ENCODE measurements at places on chromosomes 6 and 20.
A peak's percentile ranks its signal among the peaks of the same experiment; 100 is the strongest.

- DNase-seq: no peak
Measured at GRCh38 chr6:22904431-22904830, 335.1 kb downstream of the HDGFL1 start.

- DNase-seq: no peak
Measured at GRCh38 chr6:10558565-10558964, 37.4 kb downstream of the GCNT2 start.

- DNase-seq: no peak
Measured at GRCh38 chr6:135147637-135148592, 33.2 kb upstream of the MYB start.

- no peak for DNase-seq
Measured at GRCh38 chr6:22017272-22017671, 279.6 kb downstream of the PRL start.

- DNase-seq: no peak
Measured at GRCh38 chr20:22833851-22834250, 201.3 kb upstream of the SSTR4 start.

DNA sequence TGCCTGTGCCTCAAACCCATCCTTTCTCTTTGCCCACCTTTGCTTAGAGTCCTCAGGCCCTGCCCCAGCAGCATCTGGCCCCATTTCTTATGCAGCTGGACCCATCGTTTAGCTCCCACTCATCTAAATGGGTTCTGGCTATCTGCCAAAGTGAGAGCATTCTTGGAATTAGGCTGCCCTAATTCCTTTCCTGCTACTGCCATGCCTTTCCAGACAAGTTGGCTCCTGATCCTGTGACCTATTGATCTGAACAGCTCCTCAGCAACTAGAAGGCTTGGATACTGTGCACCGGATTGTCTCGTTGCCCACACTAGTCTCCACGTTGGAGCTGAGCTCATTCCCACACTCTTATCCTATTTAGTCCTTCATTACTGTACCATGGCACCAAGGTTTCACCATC lies 22.9 kb downstream of the DZANK1 start:
- DNase-seq: no peak

GRCh38 chr6:15254070-15254975 lies 8.5 kb downstream of the JARID2 start:
- DNase-seq: no peak

- no peak for DNase-seq
Measured at GRCh38 chr20:17430125-17430950, 100.8 kb downstream of the BFSP1 start.

DNA sequence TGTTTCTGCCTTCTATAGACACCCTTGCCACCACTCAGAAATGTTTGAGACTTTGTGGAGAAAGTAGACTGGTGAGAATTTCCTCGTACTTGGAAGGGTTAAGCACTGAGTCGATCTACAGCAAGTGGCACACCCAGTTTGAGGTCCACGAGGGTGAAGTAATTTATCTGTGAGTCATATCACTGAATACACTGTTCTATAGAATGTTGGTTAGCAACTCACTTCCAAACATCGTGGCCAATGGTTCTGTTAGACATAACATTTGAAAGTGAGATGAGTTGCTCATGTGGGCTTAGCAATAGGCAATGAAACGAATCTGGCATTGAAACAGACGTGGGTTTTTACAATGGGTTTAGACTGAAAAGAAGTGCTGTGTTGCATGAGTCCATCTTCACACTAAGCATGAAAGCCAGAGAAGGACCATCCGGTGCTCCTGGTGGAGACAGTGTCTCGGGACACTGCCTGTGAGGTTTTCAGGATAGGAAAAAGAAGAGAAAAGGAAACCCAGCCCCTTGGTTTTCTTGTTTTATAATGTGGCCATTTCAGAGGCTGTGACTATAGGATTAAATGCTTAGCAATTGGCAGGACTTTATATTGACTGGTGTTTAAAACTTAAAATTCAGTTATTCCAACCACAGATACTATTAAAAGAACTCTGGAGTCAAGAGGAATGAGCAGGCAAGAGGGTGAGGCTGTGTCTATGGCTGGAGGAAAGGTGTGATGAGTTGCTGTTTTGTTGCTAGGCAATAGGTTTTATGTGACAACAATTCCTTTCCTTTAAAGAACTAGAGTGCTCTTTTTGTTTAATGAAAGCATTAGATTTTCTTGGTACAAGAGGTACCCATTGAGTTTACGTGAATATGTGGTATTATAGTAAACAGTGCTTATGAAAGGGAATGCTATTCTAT lies 31.0 kb upstream of the EZR start:
- no peak for DNase-seq

- no peak for DNase-seq
Measured at GRCh38 chr20:5069141-5069806, 50.5 kb downstream of the PCNA start.

DNA sequence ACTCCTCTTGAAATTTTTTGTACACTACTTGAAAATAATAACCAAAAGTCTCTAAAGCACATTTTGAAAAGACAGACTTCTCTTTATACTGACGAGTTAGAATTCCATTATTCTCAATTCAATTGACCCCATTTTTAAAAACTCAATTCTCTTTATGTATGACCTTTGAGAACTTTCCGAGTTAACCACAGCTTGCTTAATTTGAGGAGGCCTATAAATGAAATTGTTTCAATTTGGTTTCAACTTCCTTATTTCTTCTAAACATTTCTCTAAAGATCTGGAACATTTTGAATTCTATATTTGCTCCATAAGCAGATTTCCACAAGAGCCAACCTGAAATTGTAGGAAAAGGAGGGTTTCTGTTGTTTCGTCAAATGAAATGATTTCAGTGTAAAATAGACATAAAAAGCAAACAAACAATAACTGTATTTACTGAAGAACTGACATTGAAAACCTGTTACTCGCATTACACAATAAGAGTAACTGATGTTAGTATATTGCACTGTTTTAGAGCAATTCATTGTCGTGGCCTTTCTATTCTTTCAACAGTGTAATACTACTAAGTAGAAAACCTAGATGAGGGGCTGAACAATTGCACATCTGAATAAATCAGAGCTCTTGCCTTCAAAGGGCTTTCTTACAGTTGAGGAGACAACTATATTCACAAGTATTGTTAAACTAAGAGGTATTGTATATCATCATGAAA lies 223.6 kb downstream of the HIVEP2 start:
- no peak for DNase-seq

DNA sequence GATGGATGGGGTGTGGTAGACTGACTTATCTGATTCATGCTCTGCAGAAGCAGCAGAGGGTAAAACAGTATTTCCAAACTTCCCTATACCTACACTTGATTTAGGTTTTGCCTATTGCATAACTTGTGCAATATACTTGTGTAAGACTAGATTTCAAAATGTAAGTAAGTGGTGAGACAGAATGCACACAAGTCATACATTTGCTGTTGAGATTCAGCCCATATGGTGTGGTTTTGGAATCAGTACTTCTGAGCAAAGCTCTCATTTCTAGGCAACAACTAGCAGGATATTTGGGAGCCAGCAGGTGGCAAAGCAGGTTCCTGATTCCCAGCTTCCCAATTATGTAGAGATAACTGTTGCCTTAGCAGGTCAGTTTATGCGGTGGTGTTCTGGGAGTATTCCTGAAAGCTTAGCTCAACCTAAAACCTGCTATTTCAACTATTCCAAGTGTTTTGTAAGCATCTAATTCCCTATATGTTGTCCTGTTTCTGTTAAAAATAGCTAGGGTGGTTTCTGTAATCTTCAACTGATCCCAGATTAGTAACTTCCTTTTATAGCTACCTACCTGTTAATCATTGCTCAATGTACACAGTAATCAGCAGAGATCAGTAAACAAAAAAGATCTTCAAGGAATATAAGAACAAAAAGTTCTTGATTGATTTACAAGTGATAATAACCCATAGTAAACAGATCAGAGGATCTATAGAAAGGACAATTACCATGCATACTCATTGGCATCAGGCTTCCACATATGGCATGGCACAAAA lies 8.5 kb upstream of the FABP7 start:
- DNase-seq: no peak

GRCh38 chr6:40611434-40611833 lies 24.3 kb upstream of the LRFN2 start:
- no peak for DNase-seq

DNA sequence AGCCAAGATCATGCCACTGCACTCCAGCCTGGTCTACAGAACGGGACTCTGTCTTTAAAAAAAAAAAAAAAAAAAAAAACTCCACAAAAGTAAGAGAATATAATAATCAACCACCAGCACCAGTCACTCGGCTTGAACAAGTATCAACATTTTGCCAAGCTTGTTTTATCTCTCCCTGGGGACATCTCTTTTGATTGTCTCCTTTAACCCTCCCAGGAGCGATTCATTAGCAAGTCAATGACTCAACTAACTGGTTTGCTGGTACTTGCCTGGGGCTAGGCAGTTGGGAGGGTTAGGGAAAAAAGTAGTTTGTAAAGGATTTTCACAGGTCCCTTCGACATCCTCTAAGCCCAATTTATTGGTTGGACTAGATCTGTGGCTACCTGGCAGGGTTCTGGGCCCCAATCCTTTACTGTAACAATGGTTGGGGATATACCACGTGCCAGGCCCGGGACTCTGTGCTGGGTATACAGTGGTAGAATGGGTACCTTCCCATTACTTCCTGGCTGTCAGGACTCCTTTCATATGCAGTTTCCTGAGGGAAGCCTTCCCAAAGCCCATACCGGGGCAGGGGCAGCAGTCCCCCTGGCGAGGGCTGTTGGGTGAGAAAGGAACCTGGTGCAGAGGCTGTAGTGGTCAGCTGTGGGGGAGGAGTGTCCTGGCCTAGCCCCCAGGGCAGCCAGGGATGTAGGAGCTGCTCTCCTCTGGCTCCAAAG lies 12.2 kb downstream of the TGIF2 start:
- no peak for DNase-seq

- no peak for DNase-seq
Measured at GRCh38 chr6:41334482-41335040, 847 bp upstream of the NCR2 start.

GRCh38 chr6:161085246-161085645 lies 93.7 kb downstream of the MAP3K4 start:
- DNase-seq: no peak

DNA sequence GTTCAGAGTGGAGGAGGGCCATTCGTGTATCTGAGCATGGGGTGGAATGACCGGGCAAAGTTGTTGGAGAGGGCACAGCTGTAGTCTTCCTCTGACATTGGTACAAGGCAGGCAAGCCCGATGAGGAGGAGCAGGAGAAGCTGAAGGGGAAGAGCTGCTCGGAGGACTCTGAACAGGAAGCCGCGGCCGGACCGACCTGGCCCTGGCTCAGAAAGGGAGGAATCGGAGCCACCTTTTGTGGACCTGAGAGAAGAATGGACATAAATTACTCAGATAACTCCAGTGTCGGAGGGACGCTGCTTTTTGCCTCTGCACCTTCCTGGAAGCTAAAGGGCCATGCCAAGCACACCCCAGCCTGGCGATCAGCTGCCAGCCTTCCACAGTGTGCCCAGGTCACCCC lies 315.0 kb downstream of the ESR1 start:
- DNase-seq: no peak

- DNase-seq: no peak
Measured at GRCh38 chr20:55057779-55058415, 582.5 kb downstream of the DOK5 start.

- peak; percentile 8 for DNase-seq
Measured at GRCh38 chr6:168371981-168372711, 52.6 kb upstream of the DACT2 start.

- DNase-seq: no peak
Measured at GRCh38 chr6:133610227-133610840, 278.6 kb upstream of the TCF21 start.

GRCh38 chr6:102662851-102663250 lies 1269.3 kb downstream of the GRIK2 start:
- DNase-seq: no peak

DNA sequence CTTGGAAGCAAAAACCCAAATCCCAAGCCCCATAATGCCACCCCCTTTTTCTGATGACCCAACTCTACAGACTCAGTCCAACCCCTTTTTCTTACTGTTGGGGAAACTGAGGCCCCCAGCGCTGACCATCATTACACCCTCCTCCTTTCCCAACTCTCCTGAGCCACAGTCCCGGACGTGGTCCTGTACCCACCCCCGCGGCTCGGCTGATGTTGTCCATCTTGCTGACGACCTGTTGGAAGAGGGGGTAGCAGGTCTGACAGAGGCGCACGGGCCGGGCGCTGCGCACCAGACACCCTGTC lies 533 bp downstream of the OSTM1 start:
- no peak for DNase-seq

DNA sequence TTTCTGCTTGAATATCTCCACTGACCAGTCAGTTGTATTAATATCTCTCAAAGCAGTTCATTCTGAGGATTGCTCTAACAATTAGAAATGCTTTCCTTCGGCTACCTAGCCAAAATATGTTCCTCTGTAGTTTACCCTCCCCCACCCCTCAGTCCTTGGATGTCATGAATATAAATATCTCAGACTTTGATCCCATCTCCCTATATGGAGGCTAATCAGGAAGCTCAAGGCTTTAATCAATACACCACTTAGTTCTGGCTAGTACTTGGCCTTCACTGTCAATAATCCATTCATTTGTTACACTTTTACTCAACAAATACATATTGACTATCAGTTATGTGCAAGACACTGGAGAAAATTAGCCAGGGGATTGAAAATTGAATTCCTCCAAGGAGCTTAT lies 60.1 kb downstream of the CLIC5 start:
- no peak for DNase-seq

GRCh38 chr6:34475238-34475682 lies 9.4 kb downstream of the PACSIN1 start:
- DNase-seq: no peak

- no peak for DNase-seq
Measured at GRCh38 chr6:163738304-163738703, 323.8 kb downstream of the QKI start.

GRCh38 chr20:57176842-57177241 lies 89.6 kb downstream of the BMP7 start:
- DNase-seq: no peak

DNA sequence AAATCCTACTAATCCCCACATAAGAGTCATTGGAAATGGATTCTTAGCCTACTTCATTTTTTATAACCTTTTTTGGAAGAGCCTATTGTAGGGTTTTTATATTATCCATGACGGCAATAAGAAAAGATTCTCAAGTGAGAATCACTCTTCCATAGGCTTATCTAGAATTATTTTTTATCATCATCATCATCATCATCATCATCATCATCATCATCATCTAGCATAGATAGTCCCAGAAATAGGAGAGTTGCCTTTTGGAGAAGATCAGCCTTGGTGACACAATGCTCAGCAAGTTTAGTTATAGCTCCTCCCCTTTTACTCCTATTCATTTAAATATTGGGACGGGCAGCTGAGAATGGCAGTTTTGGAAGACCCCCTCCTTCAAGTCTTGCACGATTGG lies 359.1 kb upstream of the SLC35B3 start:
- DNase-seq: no peak
